ENCODE measurements at places on chromosomes 7 and 10.

DNA sequence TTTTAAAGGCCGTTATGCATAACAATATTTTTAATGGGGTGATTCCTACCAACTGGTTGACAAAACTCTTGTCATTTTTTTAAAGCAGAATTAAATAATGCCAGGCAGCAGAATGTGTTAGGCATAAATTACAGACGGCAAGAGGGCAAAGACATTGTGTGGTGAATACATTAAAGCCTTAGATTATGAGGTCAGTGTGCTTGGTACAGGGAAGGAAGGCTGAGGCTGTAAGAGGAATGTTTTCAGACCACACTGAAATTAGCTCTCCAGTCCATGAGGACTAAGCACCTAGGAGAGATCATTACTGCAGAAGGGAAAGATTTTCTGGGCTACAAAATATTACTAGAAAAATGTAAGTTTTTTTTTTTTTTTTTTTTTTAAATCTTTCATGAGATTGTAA, 312.8 kb upstream of the PRKCQ start:
- DNase-seq, result no peak

DNA sequence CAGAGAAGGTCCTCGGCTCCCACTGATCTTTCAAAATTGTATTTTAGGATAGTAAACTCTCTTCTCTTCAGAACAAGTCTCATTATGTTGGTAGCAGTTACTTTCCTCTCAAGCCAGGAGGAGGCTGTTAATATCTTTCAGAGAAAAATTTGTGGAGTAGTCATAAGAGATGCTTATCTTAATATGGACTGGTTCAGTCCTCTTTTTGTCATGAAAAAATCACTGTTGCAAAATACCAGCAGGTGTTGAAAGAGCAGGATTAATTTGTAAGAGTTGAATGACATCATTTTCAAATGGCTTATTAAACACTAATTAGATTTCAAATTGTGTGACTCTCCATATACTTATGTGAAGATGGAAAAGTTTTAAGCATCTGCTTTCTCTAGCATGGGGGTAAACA, 662.5 kb downstream of the POM121L12 start:
- no peak for DNase-seq

DNA sequence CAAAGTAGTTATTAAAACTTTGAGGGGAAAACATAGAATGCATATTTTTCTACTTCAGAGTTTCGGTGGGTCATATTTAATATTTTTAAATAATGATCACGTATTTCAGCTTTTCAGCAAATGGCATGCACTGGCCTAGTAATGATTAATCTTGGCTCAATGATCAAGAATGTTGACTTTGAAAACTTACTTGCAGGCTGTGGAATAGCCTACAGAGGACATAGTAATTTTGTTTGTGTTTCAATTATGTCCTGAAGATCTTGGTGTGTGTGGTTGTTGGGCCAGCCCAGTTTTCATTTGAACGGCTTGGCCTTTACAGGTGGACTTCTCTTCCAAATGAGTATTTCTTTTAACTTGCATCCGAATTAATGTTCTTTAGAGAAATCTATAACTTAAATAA, 35.1 kb downstream of the ADD3 start:
- no peak for DNase-seq

- peak; percentile 21 for DNase-seq
Observed at GRCh38 chr7:107874605-107875446, 16.2 kb upstream of the DLD start.

- no peak for DNase-seq
Observed at GRCh38 chr7:66737667-66738066, 2.9 kb upstream of the RABGEF1 start.

Measured in stimulated activated CD4-positive, alpha-beta T cell treated with anti-CD3 and anti-CD28 coated beads, Interleukin-2, amount 100 ng/mL, for 24 hours (primary cell).